ENCODE measurements at places on chromosomes 12 and 14.

GRCh38 chr12:26428420-26428819 is 233.0 kb downstream of the SSPN start:
- DNase-seq = no peak

- DNase-seq = no peak
Observed at GRCh38 chr14:103879118-103879569, 31.8 kb upstream of the PPP1R13B start.

- DNase-seq = peak; percentile 59
Observed at GRCh38 chr12:43835656-43836474, at the start of gene TMEM117. Gene TMEM117, plus strand, starts transcription at chr12:43836081.

DNA sequence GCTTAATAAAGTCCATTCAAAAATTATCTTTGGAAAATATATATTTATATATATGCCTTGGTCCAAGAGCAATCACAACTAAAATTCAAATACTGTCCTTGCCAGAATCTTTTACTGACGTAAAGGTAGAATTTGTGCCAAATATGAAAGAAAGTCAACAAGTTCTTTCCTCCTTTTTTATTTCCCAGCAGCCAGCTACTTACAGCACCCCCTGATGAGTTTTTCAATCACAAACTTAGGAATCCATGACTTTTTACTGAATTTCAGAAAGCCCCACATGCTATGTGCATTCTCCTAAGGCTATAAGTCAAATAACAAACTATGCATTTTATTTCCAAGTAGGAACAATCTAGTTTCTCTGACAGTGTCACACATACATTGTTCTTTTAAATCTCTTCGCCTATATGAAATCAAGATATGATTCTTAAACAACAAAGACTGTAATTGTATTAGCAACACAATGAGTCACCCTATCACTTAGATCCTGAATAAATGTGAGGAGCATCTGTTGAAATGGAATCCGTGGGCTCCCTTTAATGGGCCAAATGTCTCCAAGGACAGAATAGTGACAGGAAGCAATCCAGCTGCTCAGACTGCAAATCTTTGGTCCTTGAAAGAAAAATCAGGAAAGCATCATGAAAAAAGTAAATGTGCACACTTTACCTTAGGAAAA is 271.4 kb downstream of the DUSP6 start:
- peak; percentile 40 for DNase-seq

GRCh38 chr12:75289753-75290152 is 40.4 kb downstream of the CAPS2 start:
- DNase-seq = no peak

- peak; percentile 25 for DNase-seq
Observed at GRCh38 chr12:16606201-16606849, 363 bp upstream of the LMO3 start.

GRCh38 chr14:68627868-68628604 is 164.8 kb downstream of the ZFP36L1 start:
- peak; percentile 52 for DNase-seq

- peak; percentile 61 for DNase-seq
Observed at GRCh38 chr14:24659916-24660570, 26.1 kb upstream of the GZMB start.

DNA sequence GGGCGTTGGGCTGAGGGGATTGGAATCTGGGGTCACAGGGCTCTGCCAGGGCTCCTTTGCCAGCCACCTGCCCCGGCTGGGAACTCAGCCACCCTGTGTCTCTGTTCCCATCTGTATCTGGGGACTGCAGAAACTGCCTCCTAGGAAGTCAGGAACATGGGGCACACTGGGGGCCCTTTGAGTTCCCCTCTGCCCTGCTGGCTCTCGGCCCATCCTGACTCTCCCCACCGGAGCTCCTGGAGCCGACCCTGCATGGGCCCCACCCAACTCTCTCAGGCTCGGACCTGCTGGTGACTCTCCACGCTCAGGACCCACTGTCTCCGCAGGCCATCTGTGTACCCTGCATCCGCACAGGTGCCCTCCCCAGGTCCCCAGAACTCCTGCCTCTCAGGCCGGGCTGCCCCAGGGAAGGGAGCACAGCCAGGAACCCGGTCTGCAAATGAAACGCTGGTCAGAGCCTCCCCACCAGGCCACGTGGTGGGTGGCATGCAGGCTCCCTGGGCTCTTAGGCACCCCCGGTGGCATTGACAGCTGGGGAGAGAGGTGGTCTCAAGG is 82.8 kb downstream of the KIF26A start:
- no peak for DNase-seq

All from mammary epithelial cell (primary cell).